ENCODE measurements at places on chromosomes 7 and 10.

- DNase-seq = no peak
Observed at GRCh38 chr7:116511552-116512519, 12.3 kb downstream of the CAV2 start.

DNA sequence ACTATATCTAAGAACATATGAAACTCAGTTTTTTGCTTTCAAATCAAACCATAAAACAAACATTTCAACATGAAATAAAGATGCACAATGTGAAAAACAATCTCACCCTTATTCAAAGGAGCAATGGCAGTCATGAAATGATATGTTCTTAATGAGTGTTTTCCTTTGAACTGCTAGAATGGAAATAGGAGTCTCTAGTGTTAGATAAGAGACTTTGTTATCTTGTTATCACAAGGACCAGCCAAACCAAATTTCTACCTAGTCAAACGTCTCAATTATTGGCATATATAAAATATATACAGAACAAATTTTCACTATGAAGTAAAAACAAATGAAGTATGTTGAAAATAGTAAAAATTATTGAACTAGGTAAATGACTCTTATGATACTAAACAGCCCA, 1.2 kb downstream of the VPS41 start:
- DNase-seq = no peak

GRCh38 chr10:60606343-60607080, 171.8 kb upstream of the CDK1 start:
- DNase-seq = no peak

DNA sequence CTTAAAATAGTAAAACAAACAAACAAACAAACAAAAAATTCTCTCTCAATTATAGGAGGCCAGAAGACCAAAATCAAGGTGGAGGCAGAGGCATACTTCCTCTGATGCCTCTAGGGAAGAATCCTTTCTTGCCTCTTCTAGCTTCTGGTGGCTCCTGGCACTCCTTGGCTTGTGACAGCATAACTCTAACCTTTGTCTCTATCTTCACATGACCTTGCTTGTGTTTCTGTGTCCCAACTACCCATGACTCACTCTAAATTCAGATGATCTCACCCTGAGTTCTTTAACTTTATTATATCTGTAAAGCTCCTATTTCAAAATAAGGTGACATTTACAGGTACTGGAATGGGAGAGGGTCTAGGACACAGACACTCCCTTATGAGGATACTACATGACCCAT, 88.3 kb upstream of the ANTXRL start:
- no peak for DNase-seq
